ENCODE measurements at places on chromosomes 11 and 22.

- no peak for DNase-seq
Measured at GRCh38 chr22:44541671-44542319, 43.8 kb upstream of the RTL6 start.

GRCh38 chr11:60889869-60890311 lies 16.5 kb downstream of the PRPF19 start:
- DNase-seq: no peak

DNA sequence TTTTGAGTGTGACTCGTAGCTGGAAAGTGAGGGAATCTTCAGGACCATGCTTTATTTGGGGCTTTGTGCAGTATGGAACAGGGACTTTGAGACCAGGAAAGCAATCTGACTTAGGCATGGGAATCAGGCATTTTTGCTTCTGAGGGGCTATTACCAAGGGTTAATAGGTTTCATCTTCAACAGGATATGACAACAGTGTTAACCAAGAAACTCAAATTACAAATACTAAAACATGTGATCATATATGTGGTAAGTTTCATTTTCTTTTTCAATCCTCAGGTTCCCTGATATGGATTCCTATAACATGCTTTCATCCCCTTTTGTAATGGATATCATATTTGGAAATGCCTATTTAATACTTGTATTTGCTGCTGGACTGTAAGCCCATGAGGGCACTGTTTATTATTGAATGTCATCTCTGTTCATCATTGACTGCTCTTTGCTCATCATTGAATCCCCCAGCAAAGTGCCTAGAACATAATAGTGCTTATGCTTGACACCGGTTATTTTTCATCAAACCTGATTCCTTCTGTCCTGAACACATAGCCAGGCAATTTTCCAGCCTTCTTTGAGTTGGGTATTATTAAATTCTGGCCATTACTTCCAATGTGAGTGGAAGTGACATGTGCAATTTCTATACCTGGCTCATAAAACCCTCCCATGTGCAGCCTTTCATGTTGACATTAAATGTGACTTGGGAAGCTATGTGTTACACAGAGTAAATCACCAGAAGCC lies 11.0 kb downstream of the OR51E1 start:
- DNase-seq: no peak

- DNase-seq: no peak
Measured at GRCh38 chr11:75195167-75195962, 44.5 kb downstream of the SLCO2B1 start.

GRCh38 chr11:56846631-56847576 lies 98.4 kb upstream of the OR9G4 start:
- no peak for DNase-seq

- DNase-seq: no peak
Measured at GRCh38 chr22:25636323-25636722, 71.8 kb downstream of the GRK3 start.

DNA sequence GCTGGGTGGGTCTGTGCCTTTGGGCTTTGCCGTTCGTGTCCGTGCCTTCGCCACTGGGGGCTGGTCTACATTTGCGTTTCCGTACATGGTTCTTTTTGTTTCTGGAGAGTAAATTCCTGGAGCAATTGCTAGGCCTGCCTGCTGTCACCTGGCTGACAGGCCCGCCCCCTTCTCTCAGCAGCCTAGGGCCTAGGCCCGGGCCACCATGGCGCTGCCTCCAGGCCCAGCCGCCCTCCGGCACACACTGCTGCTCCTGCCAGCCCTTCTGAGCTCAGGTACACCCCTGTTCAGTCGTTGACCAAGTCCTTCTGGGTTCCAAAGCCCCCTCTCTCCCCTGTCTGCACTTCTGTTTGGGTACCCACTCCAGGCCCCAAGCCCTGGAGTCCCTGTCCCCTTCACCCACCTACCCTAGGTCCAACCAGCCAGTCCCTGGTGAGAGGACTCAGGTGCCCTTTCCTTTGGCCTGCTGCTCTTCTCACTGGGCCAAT lies 649 bp downstream of the TMEM25 start:
- no peak for DNase-seq

DNA sequence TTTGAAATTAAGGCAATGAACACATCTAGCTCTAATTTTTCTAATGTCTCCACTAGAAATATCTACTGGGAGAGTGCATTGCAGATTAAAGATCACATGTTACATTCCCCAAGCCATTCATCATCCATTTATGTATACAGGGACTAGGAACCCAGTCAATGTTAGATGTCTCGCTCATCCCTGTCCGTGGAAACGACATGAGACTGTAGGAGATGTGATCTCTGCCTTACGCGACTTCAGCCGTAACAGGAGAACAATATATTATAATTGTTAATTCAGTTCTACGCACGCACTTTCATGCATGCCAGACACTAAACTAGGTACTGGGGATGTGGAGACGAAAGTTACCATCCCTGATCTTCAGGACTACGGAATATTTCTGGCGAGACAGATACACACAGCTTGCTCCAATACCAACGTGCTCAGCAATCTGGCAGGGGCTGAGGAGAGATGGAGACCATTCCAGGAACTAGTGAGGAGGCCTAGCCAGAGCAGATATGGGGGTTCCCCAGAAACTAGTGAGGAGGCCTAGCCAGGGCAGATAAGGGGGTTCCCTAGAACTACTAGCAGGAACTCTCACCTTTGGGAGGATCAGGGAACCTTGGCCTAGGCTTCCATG lies 706 bp downstream of the DCPS start:
- no peak for DNase-seq

GRCh38 chr11:109034339-109034696 lies 369.4 kb downstream of the DDX10 start:
- DNase-seq: no peak

DNA sequence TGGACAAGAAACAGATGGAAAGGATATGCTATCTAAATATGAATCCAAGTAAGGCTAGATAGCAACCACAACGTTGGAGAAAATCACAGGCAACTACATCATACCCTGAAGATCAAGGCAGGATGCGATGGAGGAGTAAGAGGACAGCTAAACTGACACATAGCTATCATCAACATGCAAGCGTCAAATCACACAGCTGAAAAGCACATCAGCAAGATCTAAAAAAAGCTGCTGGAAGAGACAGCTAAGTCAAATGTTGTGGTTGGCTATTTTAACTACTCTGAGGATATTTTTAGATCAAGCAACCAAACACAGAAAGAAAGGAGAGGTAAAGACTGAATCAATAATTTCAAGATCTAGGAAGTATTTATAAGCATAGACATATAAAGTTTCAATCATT lies 466.9 kb downstream of the BRD1 start:
- DNase-seq: no peak

DNA sequence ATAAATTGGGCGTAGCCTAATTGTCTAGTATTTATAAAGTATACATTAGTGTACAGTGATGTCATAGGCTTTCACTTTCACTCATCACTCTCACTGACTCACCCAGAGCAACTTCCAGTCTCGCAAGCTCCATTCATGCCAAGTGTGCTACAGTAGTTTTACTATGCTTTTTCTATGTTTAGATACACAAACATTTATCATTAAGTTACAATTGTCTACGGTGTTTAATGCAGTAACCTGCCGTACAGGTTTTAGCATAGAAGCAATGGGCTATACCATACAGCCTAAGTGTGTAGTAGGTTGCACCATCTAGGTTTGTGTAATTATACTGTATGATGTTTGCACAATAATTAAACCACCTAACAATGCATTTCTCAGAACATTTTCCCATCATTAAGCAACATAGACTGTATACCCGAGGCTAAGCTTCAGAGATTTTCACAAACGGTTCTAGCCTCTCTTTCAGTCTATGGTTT lies 17.5 kb downstream of the OR9G1 start:
- DNase-seq: no peak

- no peak for DNase-seq
Measured at GRCh38 chr11:1701091-1701807, 4.3 kb downstream of the KRTAP5-6 start.

DNA sequence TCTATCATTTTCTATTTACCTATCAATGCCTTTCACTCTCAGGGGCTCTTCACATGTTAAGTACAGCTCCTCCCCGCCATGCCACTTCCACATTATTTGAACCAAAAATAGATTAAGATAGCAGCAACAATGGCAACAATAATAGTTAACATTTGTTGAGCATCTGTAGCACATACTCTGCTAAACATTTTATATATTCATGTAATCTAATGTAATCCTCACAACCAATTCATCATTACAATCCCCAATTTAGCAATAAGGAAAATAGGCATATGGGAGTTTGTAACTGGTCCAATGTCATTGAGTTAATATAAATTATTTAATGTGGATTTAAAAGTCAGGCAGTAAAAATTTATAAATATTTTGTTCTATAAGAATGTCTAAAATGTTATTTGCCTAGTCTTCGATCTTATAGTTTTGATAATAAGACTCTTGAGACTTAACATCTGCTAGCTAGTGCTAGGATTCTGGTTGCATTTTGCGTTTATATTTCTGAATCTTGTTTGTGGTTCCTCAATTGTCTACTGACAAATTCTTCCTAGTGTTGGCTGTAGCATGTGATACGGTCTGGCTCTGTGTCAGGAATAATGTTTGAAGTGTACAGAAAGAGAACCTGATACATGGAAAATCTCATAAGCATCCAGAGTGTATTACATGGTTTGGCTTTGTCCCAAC lies 621.5 kb upstream of the LUZP2 start:
- no peak for DNase-seq

DNA sequence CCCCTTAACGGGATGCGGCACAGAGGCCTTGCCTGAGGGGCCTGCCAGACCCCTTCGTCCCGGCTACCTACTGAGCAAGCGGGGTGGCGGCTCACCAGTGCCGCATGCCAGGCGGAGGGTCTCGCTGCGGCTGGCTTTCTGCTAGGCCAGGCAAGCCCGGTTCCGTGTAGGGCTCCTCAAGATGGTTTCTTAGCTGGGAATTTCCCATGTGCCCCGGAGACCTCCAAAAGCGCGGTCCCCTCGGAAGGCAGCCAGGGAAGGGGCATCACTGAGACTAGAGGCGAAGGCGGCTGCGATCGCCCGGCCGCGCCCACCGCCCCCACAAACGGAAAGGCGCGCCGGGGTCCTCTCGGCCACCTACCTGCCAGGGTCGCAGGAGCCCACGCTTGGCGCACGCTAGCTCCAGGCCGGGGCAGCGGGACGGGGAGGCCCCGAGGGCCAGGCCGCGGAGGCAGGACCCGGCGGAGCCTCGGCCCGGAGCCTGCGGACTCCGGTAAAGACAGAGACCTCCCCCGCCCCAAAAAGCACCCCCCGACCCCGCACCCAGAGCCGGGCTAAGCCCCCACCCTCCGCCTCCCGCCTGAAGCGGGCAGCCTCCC lies 23.8 kb downstream of the MICAL3 start:
- peak; percentile 19 for DNase-seq

DNA sequence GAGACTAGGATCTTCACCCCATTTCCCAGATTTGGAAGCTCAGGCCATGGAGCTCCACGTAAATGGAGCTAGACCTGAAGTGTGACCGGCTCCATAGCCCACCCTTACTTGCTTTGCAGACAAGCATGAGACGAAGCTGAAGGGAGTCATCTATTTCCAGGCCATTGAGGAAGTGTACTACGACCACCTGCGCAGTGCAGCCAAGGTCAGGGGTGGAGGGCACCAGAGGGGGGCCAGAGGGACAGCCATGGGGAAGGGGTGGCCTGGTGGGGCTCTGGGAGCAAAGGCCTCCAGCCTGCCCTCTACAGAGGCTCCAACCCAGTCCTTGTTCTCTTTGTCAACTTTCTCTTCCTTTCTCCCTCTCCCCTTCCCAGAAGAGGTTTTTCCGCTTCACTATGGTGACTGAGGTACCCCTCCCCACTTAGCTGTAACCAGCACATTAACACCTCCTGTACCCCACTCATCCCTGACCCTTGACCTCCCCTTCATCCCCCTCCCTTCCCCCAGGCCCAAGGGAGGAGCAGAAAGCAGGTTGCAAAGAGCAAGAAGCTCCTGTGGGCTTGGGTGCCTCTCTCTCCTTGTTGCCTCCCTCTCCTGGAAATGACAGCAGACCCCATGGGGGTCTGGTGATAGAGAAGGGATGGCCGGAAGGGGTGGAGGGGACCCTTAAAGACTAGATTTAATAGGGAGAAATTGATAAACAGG lies 23.8 kb downstream of the TREH start:
- no peak for DNase-seq

DNA sequence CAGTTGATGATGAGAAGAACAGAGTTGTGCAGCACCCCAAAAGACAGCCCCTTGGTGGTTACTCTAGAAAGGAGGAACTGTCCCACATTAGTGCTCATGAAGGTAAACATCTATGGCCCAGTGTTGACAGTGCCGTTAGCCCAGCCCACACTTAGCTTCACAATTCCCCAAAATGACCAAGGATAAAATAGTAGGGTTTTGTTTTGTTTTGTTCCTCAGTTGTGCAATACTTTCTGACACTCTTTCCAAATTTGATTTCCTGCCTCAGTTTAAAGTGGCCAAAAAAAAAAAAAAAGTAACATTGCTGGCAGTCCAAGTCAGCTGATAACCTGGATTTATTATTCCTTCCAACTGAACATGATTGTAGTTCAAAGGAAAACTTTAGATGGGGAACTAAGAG lies 269.4 kb downstream of the TMEM135 start:
- no peak for DNase-seq

- DNase-seq: no peak
Measured at GRCh38 chr11:17683377-17684161, 35.8 kb upstream of the MYOD1 start.

GRCh38 chr11:71580057-71581003 lies 2.3 kb downstream of the KRTAP5-11 start:
- DNase-seq: peak; percentile 75

DNA sequence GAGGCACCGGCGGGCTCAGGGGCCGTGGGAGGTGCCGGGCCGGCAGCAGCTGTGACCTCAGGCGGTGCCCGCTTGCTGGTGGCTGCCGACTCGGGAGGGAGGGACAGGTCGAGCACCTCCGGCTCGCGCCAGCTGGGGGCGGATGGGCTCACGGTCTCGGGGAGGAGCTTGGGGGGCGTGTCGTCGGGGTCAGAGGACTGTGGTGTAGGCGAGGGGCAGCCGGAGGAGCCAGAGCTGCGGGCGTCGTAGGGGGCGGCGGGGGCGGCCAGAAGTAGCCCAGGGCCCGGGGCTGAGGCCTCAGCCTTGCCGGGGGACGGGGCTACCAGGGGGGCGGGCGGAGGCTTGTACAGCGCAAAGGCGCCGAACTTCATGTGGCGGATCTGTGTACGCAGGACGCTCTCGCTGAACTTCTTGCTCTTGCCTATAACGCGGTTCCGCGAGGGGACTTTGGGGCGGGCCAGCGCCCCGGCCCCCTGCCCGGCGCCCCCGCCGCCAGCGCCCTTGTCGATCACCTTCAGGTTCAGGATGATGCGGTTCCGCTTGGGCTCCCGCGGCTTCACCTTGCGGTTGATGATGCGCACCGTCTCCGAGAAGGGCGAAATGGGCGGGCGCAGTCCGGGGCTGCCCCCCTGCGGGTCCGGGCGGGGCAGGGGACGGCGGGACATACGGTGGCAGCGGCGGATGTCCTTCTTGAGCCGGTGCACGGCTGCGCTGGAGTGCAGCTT lies 5.5 kb downstream of the CBX6 start:
- DNase-seq: no peak

- no peak for DNase-seq
Measured at GRCh38 chr11:106014620-106015019, 7.4 kb downstream of the MSANTD4 start.

DNA sequence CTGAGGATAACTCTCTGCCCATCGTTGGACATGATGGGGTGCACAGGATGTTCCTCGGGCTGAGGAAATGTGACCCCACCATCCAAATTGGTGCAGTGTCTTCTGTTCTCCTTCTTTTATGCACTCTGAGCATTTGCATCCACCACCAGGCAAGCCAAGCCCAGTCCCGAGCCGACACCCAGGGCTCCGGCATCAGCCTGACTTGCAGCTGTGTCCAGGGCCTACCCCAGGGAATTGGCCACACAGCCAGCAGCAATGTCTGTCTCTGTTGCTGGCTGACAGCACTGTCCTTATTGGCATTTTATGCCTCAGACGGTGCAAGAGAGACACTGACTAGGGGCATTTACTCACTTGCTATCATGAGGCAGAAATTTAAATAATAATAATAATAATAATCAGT lies 25.4 kb upstream of the CPT1A start:
- DNase-seq: no peak

Measured in NCI-H2081 (cell line).